ENCODE measurements at places on chromosomes 12 and 14.

GRCh38 chr12:39989501-39989900 is 116.4 kb downstream of the SLC2A13 start:
- no peak for DNase-seq

DNA sequence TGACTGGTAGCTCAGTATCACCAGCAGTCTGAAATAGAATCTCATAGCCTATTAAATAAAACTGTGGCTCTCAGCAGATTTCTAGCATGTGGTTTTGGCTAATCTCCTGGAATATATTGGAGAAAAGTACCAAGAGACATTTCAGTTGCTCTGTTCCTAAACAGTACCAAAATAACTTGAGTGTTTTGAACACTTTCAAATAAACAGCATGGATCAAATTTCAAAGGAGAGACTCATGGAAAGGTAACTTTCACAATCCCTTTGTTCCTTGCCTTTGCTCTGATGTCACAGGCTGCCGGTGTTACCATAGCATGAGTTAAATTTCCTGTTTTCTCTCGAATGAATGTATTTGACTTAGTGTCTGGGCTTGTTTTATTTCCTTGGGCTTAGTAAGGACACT is 3.4 kb downstream of the ARG2 start:
- DNase-seq: no peak

- DNase-seq: no peak
Observed at GRCh38 chr14:62076825-62077605, 314.8 kb downstream of the SNAPC1 start.

DNA sequence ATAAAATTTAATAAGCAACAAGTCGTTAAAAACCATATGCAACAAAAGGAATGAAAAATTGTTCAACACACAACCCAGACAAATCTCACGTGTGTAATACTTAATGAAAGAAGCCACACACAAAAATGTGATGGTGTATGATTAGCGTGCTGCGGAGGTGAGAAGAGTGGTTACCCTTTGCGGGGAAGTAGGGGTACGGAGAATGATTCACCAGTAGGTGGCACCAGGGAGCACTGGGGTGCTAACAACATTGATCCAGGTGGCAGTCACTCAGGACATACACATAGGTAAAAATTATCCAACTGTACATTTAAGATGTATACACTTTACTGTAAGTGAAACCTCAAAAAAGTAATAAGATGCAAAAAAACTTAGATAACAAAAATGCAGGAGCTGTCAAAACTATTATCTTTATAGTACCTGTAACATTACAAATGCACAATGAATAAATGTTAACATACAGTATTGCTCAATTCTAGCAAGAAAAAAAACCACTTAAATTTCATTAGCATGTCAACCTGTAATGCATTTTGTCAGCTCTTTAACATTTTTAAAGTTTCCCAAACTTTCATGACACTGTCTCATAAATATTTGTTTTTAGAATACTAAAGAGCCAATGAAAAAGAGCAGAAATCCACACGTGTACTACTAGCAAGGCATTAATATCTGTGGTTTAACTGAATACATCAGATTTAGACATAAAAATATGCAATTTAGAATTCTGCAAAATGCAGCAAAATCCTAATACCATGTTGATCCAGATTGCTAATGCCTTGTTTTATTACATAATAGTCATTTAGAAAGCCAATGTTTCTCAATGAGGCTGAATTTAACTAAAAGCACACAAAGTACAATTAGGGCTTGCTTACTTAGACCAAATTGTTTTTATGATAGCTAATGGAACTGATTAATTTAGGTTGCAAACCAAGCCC is 46.7 kb downstream of the TMCC3 start:
- peak; percentile 38 for DNase-seq

DNA sequence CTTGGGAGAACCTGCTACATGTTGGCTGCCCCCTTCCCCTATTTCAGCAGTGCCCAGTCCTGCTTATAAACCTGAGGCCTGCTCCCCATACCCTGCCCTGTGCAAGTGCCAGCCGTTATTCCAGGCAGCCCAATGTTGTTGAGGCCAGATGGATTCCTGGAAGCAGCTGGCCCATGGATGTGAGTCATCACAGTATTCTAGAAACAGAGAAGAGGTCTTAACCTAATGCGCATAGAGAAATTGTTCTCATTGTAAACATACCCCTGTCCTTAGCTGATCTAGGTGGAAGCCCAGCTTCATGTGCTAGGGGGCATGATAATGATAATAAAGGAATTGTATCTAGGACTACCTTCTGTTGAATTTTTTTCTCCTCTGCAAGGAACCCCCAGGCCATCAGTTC is 69.7 kb downstream of the TSPAN11 start:
- DNase-seq: no peak

- no peak for DNase-seq
Observed at GRCh38 chr14:96901227-96901626, 104.0 kb downstream of the VRK1 start.

DNA sequence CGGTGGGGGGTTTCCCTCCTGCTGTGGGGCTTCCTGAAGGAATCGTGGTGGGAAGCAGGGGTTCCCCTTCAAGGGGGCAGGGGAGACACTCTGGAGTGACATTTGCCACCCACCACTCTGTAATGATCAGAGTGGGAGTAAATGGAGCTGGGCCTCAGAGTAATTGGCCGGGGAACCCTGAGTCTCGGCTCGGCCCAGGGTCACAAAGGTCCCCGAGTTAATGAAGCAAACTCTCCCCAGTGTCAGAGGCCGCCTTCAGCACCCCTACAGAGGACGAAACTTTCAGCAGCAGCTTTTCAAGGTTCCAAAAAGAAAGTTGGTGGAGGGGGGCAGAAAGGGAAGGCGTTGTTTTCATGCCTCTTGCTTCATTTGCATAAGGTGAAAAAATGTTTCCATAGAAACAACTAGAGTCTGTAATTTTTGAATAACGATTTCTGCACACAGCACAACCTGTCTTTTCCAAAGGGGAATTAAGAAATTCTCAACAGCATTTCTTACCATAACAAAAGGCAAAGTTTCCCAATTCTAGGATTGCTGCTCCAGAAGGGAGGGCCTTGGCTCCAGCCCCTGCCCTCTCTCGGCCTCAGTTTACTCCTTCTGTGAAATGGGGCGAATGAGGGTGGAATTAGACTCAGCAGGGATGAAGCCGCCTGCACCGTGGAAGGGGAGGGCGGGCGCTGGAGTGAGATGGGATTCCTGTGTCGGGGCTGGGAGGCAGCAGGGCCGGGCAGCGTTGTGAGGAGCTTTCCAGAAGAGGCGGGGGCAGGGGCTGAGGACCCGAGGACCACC is 67.0 kb upstream of the BEGAIN start:
- no peak for DNase-seq

DNA sequence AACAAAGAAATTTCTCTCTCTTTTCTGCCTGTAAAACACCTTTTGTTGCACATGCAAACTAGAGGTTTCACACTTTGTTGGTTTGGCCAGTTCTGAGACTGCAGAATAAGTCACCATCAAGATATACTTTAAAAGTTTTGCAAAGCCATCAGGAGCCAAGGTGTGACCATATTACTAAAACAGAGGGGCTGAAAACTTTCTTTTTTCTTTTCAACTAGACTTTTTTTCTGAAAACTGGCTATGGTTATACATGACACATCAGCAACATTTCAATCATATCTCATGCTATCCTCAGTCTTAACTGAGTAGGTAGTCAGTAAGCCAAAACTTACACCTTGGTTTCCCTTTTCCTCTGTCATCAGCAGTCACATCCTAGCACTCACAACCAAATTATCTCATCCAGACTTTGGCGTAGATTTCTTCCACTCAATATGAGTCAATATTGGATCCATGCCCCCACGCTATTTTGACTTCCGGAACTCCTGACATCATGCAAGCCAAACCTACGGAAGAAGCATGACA is 4.1 kb upstream of the IFNG start:
- DNase-seq: peak; percentile 58

DNA sequence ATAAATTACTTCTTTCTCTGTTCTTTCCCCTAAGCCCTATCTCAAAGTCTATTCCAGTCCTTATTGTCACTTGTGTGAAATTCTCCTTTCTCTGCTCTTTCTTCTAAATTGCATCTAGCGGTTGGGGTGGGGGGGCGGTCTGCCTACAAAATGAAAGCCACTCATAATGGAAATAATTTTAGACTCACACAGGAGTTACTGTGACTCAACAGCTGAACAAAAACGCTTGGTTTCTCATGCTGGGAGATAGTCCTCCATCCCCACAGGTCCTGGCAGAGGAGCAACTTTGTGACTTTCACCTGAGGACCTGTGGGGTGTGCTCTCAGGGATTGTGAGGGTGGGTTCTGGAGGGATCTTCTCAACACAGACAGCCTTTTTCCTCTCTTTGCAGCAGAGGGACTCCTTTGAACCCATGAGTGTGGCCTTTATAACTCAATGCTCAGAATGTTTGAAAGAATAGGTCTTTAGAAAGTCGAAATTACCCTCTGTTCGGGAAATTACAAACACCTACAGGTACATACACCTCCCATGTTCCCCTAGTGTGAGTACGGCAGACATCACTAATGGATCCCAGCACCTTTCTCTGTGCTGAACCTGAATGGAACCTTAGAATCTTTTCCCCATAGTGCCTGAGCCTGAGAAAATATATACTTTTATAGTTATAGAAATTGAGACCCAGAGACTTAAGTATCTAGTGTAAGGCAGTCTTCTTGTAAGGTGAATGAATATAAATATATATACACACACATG is 109.7 kb downstream of the CHST11 start:
- no peak for DNase-seq
